Activated gamma-delta T cell (primary cell): ENCODE measurements at places on chromosomes 5 and 9.

GRCh38 chr5:176736931-176737745 is 73.2 kb upstream of the UNC5A start:
- DNase-seq, result no peak

DNA sequence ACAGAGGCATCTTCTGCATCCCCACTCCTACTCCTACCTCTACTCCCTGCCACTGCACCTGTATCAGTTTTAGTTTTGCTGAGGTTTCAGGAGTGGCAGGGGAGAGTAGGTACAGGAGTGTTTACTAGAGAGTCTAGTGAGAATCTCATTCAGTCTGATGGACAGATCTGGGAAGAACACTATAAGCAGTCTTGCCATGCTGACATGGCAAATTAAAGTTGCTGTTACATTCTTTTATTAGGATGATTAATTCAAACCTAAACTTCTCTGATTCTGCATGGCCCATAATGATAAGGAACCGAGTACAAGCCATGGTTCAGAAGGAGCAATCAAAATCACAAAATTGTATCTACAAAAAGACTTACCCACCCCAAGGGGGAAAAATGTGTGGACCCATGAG is 7.4 kb downstream of the ARSK start:
- DNase-seq, result no peak

- no peak for DNase-seq
Measured at GRCh38 chr5:13357929-13358328, 586.6 kb downstream of the DNAH5 start.

- no peak for DNase-seq
Measured at GRCh38 chr5:52177193-52177592, 610.5 kb upstream of the ITGA1 start.

DNA sequence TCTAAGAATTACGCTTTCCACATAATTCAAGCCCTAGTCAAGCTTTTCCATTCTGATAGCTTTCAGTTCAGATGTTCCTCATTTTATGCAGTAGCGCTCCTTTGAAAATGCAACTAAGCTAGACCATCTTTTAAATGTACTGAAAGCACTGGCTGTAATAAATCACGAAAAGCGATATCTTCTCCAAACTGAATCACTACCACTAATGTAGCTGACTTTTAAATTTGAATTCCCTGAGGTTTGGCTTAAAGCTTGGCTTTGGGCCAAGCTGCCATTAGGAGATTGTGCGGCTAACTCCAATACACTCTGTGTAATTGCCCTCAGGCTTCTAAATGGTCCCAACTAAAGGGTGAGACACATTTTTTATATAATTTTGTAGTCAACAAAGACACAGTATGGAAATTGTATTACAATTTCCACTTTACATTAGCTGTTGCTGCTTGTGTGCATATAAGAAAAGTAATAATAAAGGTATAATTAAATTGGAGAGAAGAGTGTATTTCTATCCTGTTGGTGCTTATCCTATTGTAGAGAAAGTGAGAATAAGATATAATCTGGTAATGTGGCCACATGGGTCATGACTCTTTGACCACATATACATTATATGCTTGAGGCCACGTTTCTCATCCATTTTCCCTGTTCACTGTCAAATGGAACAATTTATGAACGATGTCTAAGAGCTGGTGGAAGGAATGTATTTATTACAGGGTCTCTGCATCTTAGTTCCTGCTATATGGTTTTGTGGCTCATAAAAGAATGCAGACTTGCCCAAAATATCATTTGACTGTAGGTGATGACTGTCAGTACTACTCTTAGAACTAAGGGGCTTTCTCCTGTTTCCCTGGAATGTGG is 118.7 kb upstream of the TAF11L2 start:
- DNase-seq, result no peak

- DNase-seq, result no peak
Measured at GRCh38 chr5:38709678-38710306, 136.0 kb upstream of the OSMR start.

- DNase-seq, result no peak
Measured at GRCh38 chr9:16278326-16278999, 592.0 kb downstream of the BNC2 start.

DNA sequence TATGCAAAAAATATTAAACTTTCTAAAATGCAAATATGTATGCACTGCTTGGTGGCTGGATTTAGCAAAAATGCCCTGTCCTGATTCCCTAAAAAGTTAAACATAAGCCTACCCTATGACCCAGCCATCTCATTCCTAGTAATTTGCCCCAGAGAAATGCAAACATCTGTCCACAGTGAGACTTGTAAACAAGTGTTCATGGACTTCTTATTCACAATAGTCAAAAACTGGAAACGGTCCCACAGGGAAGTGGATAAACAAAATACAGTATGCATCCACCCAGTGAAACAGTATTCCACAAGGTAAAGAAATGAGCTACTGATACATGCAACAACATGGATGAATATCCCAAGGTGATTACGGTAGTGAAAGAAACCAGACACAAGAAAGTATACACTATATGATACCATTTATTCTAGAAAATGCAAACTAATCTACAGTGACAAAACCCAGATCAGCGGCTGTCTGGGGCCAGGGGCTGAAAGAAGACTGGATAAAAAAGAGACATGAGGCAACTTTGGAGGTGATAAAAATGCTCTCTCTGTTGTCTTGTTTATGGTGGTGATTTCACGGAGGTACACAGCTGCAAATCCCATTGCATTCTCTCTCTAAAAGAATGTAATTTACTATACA is 277.3 kb downstream of the GLIS3 start:
- DNase-seq, result no peak

DNA sequence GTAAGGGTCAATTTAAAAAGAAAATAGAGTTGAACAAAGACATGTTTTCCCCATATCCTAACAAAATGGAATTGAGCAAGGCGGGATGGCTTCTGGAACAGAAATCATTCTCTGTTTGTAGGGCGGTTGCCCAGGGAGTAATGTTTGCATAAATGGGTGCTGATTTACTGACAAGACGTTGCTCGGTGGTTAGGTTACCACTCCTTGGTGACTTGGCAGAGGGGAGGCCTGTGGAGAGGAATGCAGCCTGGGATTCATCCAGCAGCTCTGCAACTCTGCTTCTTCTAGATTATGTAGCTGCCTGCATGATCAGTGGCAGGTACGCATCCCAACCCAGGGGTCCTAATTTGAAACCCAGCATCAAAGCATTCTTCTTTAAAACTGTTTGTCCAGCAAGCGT is 200.2 kb downstream of the CFAP90 start:
- no peak for DNase-seq

DNA sequence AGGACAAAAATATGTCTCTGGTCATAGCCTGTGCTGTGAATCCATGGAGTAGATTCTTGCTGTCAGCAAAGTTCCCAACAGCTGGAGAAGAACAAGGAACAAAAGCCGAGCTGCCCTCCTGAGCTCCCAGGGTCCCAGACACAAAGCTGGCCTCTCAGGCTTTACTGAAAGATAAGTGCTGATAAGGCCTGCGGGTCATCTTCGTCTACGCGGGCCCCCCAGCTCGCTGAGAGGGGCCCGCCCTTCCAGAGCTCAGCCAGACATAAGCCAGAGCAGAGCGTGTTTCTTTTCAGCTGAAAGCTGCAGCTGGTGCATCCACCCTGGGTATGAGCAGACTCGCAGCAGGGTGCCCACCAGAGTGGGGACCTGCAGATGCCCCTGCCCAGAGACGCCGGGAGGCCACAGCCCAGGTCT is 84.7 kb downstream of the HSD17B3 start:
- no peak for DNase-seq

DNA sequence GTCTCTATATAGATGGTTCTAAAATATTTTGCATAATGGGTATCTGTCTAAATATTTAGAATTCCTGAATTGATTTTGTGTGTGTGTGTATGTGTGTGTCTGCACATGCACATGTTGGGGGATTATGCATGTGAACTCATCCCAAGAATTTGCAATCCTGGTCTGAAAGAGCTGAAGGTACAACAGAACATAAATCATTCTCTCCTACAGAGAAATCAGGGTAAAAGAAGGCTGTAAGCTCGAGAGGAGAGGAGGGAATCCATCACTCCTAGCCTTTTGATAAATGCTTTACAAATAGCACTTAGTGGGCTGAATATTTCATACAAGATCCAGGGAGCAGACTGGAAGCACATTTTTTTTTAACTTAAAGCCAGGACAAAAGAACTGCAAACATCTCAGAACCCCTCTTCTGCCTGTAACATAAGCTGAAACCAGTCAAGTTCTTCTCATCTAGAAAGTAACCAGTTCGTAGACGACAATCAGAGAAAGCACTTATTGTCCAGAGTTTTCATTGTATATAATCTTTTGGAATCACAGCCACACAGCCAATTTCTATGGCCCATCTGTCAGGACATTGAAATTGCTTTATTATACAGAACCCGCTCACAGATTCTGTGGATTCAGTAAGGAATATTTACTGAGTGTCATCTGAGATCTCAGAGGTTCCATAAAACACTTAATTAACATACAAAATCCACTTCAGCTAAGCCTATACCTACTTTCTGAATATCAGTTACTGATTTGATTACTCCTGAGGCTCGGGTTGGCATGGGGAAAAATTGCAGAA is 541.4 kb upstream of the ZNF462 start:
- no peak for DNase-seq

DNA sequence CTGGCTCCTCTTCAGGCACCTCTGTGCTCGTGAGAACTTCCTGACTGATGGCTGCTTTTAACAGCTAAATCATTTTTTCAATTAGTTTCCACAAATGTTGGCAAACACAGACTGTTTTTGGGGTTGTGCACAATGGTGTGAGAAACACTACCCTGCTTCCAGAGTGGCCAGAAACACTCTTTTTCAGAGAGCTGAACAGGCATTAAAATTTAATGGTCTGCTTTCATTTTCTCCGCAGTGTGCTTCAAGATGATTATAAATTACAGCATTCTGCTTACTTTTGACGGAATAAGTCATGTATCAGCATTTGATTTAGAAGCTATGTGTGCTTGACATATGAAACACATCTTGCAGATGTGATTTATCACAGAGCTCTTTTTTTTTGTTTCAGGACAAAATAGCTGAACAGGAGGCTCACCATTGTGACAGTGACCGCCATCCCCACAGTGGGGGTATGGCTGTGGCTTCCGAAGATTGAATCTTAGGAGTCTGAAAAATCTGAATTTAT is 454.5 kb upstream of the ZNF608 start:
- DNase-seq, result no peak

- DNase-seq, result peak; percentile 30
Measured at GRCh38 chr9:86945728-86946200, 1.5 kb downstream of the GAS1 start.

GRCh38 chr9:34689116-34689470 is 2.0 kb downstream of the CCL19 start:
- no peak for DNase-seq

GRCh38 chr5:151490627-151491026 is 43.2 kb downstream of the SLC36A1 start:
- no peak for DNase-seq

DNA sequence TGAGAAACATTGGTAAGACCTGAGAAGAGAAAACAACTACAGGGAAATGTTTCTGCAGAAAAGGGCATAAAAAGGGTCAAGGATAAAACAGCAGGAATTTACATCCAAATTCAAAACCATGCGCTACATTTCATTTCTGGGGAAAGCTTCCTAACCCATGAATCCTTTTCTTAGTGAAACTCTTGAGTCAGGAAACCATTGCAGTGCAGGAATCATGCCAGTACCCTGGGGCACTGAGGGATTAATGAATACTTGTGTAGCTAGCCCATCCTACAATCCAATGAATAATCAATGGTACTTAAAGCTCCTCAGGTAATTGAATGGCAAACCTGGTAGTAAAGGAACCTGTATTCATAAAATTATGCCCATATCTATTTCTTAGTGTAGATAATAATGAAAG is 580.5 kb downstream of the TLE1 start:
- no peak for DNase-seq

- DNase-seq, result no peak
Measured at GRCh38 chr5:143676802-143677201, 135.2 kb upstream of the HMHB1 start.

DNA sequence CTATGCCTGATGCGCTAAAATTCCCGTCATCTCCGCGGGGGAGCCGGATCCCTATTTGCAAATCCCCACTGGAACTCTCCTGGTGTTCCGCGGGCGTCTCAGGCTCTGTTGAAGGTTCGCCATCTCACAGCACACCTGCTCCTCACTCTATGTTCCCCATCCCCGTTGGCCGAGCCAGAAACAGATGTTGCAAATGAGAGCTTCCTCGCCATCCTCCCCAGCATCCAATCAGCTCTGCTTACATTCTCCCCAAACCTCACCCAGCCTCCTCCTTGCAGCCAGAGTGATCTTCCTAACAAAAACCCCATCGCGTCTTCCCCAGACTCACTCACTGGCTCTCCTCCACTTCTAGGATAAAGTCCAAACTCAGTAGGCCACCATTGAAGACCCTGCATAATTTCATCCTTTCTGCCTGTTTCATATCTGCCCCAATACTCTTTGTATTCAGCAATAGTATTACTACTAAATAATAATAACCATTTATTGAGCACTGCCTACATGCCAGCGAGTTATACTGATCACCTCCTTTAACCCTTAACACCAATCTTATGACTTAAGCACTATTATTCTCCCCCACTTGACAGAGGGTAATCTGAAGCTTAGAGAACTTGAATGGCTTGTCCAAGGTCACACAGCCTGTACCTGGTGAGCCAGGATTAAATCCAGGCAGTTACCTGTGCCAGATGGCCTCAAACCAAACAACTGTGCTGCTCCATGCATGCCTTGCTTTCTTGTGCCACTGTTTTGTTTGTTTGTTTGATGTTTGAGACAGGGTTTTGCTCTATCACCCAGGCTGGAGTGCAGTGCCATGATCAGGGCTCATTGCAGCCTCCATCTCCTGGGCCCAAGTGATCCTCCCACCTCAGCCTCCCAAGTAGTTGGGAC is 14.0 kb downstream of the AQP7 start:
- no peak for DNase-seq
